ENCODE measurements at places on chromosomes 16 and 17. TPM values are rescaled to one million over a fixed set of nuclear protein-coding genes. Genes with fewer than 3 reads are reported as not detected.

KRTAP2-3 gene
- not detected for total RNA-seq

STUB1 gene
- total RNA-seq = 148 TPM

ASPA gene
- 0.76 TPM for total RNA-seq

RAPGEFL1 gene
- total RNA-seq = 164 TPM

TBX6 gene
- total RNA-seq = 1.9 TPM

DNA sequence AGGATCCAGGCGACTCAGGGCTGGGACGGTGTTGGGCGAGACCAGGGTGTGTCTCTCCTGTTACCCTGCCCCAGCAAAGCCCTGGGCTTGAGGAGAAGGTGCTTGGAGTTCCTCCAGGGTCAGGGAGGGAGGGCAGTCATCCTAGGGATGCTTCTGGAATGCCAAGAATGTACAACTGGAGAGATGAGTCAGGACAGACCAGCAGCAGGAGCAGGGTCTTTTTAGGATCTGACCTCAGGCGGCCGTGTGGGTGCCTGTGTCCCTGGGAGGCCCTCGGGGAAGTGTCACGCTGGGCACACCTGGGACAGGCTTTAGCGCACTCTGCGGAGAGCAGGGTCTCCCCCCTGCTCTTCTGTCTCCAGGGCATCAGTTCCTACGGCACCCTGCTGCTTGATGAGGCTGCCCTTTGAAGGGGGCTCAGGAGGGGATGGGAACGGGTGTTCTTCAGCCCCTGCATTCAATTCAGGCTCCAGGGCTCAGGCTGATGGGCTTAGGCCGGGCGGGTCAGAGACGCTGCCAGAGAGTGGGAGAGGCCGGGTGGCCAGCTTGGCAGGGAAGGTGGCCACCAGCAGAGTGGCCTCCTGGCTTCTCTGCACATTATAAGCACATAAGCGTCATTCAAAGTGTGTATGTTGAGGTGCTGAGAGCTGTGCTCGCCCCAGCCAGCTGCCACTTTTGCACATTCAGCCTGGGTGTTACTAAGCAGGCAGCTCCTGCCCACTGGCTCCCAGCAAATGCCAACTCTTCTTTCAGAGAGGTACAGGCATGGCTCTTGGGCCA lies 8.4 kb upstream of the MTSS2 start:
- H3K36me3 ChIP-seq = no peaks in the 10 kb centered on the region
- peaks cover 85% of the 10 kb centered on the region for H3K4me1 ChIP-seq
- H3K27me3 ChIP-seq = no peaks in the 10 kb centered on the region
- DNase-seq = no peak
- peak overlapping the region; percentile 89 for H3K27ac ChIP-seq

- H3K4me1 ChIP-seq = peaks cover 88% of the 10 kb centered on the region
- H3K27ac ChIP-seq = no peak overlapping the region
- H3K36me3 ChIP-seq = no peaks in the 10 kb centered on the region
- H3K4me3 ChIP-seq = no peak overlapping the region
- DNase-seq = no peak
Measured at GRCh38 chr16:69190598-69190997, 3.6 kb downstream of the SNTB2 start.

- DNase-seq = no peak
- no peaks in the 10 kb centered on the region for H3K27me3 ChIP-seq
- no peaks in the 10 kb centered on the region for H3K4me1 ChIP-seq
- H3K36me3 ChIP-seq = no peaks in the 10 kb centered on the region
- H3K27ac ChIP-seq = no peak overlapping the region
Measured at GRCh38 chr17:57363580-57363979, 107.3 kb downstream of the MSI2 start.

- peak overlapping the region; percentile 77 for H3K27ac ChIP-seq
- H3K4me1 ChIP-seq = peaks cover 18% of the 10 kb centered on the region
- H3K27me3 ChIP-seq = peaks cover 96% of the 10 kb centered on the region
- H3K4me3 ChIP-seq = no peak overlapping the region
- peak; percentile 80 for DNase-seq
Measured at GRCh38 chr16:88681709-88682451, 4.4 kb downstream of the SNAI3 start.

DNA sequence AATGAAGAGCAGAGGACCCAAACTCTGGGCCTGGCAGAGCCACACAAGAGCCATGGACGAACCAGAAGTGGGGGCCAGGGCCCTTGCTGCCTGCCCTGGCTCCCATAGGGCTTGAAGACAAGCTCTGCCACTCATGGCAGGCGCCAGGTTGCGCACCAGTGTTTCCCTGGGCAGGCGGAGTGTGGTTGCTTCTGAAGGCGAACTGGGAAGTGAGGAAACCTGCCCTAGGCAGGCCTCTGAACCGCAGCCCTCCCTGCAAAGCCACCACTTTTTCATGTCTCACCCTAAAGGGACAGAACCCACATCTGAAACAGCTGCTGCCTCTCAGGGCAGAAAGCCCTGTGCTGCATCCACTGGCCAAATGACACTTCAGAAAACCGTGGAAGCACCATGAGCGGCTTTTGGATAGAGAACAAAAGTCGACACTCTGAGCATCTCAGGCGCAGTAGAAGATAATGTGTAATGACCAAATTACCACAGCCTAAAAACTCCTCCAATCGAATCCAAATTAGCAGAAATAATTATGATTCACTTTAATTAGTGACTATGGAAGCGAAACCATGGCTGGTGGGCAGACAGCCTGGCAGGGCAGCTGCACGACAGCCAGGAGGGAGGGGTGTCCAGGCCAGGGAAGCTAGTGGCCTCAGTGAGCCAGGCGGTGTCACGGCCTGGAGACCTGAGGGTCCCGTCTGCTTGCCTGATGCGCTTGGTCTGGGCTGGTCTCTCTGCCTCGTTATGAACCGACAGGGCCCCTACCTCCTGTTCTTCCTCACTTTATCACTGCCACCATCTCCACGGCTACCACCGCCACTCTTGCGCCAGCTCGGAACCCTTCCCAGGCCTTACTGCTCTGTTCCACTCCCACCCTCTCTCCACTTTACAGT lies 59.1 kb downstream of the PRMT7 start:
- H3K36me3 ChIP-seq = no peaks in the 10 kb centered on the region
- H3K4me1 ChIP-seq = no peaks in the 10 kb centered on the region
- no peak for DNase-seq
- no peak overlapping the region for H3K27ac ChIP-seq
- peaks cover 1% of the 10 kb centered on the region for H3K27me3 ChIP-seq

DNA sequence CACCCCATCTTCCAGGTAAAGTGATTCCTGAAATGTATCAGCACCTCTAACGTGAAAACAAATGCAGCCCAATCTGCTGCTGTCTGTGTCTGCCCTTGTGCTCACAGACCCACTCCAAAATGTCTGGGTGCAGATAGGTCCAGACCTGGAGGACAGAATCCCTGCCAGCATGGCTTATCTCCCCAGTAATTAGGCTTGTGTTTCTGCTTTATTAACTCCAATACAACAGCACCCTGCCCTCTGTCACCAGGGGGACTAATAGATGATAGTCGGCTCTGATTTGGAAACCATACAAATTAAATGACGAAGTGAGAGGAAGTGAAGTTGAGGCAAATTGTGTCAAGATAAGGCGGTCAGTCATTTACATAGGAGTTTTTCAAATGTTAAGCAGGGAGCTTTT lies 608.3 kb upstream of the SALL1 start:
- no peaks in the 10 kb centered on the region for H3K27me3 ChIP-seq
- no peak for DNase-seq
- no peaks in the 10 kb centered on the region for H3K36me3 ChIP-seq

DNA sequence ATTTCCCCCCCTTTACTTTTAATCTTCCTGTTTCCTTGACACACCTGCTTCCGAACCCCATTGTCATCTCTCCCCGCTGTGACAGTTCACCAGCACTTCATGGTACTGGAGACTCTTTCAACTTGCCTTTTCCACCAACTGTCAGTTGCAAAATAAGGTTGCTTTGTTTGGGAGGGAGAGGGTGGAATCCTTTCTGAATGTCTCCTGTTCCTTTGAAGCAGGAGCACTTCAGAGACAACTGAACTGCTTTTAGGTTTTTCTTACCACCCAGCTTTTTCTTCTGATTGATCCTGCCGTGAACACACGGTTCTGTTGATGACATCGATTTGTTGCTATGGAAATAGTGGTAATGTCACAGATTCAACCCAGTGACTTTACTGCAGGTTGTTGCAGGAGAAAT lies 42.0 kb downstream of the RPA1 start:
- no peak overlapping the region for H3K4me3 ChIP-seq
- no peak overlapping the region for H3K27ac ChIP-seq
- no peaks in the 10 kb centered on the region for H3K4me1 ChIP-seq
- H3K36me3 ChIP-seq = no peaks in the 10 kb centered on the region
- no peak for DNase-seq
- no peaks in the 10 kb centered on the region for H3K27me3 ChIP-seq

DNA sequence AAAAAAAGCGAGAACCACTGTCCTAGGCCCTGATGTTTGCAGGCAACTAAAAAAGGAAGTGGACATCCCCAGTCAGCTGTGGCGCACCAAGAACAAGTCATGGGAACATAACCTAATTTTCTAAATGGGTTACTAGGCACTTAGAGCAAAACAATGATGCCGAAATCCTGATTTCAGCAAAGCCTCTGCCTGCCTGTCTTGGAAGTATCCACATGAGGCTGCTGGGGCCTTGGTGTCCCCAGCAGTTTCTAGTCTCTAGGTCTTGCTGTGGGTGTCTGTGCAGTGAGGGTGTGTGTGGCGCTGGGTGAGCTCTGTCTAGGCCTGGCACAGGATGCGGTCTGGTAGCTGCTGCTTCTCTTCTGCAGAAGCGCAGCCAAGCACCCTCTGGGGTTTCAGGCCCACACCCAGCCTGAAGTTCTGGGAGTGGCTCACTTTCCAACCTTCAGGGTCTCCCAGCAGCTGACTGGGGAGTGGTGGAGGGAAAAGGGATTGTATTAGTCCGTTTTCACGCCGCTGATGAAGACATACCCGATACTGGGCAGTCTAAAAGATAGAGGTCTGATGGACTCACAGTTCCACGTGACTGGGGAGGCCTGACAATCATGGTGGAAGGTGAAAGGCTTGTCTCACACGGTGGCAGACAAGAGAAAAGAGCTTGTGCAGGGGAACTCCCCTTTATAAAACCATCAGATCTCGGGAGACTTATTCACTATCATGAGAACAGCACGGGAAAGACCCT lies 21.1 kb downstream of the STH start:
- H3K36me3 ChIP-seq = peaks cover 41% of the 10 kb centered on the region
- no peak overlapping the region for H3K4me3 ChIP-seq
- no peaks in the 10 kb centered on the region for H3K27me3 ChIP-seq
- H3K4me1 ChIP-seq = peaks cover 17% of the 10 kb centered on the region

DNA sequence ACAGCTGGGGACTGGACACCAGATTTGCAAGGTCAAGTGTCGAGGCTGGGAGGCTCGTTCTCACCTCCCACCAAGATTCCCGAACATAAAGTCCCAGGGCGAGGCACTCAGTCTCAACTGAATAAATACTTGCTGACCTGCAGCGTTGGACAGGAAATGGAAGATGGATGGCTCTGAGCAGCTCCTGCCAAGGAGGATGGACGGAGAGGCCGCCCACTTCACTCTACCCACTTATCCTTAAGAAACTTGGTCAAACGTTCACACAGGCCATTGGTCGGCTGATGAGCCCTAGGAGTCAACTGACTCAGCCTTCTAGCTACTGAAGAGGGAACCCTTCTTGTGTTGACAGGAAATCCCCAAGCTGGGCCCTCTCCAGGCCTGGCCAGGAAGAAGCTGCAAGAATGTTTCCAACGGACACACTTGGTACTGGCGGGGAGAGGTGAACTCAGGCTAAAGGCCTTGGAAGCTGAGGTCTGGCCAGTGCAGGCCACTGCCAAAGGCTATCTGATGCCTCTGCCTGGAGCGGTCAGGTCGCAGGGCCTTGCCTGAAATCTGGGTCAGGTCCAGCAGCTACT lies 50.0 kb downstream of the VAC14 start:
- no peaks in the 10 kb centered on the region for H3K36me3 ChIP-seq
- no peak for DNase-seq
- peak overlapping the region; percentile 81 for H3K27ac ChIP-seq
- H3K27me3 ChIP-seq = no peaks in the 10 kb centered on the region

- peaks cover 67% of the 10 kb centered on the region for H3K4me1 ChIP-seq
- H3K27me3 ChIP-seq = no peaks in the 10 kb centered on the region
- no peak overlapping the region for H3K4me3 ChIP-seq
- no peaks in the 10 kb centered on the region for H3K36me3 ChIP-seq
- DNase-seq = no peak
Measured at GRCh38 chr16:85204242-85205010, 92.2 kb upstream of the CIBAR2 start.

DNA sequence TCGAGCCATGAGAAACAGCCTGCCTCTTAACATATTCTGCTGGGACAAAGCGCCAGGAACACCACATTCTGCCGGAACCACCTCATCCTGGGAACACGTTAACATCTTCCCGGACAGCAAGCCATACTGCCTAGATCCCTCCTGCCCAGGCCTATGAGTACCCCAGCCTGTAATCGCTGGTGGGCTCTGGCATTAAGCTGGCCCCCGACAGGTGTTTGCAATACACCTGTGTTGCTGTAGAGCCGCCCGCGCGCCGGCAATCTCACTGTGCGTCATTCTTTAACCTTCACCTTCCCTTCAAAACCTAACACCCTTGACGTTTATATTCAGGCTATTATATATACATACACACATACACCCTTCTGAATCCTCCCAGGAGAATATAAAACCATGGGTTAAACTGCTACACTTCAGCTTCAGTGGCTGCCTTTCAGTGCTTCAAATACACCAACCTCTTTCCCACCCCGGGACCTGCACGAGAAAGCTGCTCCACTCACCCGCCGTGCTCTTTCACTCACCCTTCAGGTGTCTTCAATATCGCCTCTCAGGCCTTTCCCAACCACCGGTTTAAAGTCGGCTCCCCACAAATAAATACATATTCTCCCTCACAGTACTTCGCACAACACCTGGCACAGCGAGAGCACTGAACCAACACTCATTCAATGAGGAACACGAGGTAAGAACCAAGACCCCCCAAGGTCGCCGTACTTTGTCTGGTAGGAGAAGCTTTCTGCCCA lies 1.0 kb upstream of the ENDOV start:
- peak overlapping the region; percentile 99 for H3K4me3 ChIP-seq
- no peak for DNase-seq
- no peaks in the 10 kb centered on the region for H3K36me3 ChIP-seq
- peaks cover 9% of the 10 kb centered on the region for H3K4me1 ChIP-seq

DNA sequence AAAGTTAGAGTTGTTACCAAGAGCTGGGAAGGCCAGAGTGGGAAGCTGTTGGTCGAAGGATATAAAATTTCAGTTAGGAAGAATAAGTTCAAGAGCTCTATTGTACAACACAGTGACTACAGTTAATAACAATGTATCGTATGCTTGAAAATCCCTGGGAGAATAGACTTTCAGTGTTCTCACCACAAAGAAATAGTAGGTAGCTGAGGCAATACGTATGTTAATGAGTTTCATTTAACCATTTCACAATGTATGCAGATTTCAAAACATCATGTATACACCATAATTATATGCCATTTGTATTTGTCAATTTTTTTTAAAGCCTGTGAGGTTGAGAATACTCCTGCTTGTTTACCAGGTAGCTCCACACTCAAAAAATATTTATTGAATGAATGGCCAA lies 41.5 kb upstream of the MYOCD start:
- H3K27me3 ChIP-seq = no peaks in the 10 kb centered on the region
- H3K4me3 ChIP-seq = no peak overlapping the region
- no peaks in the 10 kb centered on the region for H3K36me3 ChIP-seq
- no peak overlapping the region for H3K27ac ChIP-seq

DNA sequence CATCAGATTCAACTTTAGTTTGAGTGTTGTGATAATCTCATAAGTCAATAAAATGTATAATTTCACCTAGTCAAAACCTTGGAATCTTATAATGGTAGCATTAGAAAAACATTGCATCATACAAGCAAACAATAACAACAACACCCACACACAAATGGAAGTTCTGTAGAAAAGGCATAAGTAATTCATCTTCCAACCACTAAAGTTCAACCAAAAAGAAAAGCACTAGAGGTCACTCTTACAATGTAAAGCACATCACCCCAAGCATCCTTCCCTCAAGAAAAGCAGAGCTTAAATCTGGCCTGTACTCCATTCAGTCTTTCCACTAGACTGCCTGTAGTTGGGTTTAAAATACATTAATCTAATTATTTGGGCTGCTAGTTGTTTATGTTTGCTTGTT lies 1.8 kb downstream of the CNTNAP4 start:
- H3K27ac ChIP-seq = no peak overlapping the region
- H3K4me1 ChIP-seq = no peaks in the 10 kb centered on the region
- H3K36me3 ChIP-seq = no peaks in the 10 kb centered on the region
- no peak overlapping the region for H3K4me3 ChIP-seq
- H3K27me3 ChIP-seq = no peaks in the 10 kb centered on the region

Measured in esophagus squamous epithelium (tissue), 5 donors.